ENCODE measurements at places on chromosomes 7 and 10.
A peak's percentile ranks its signal among the peaks of the same experiment; 100 is the strongest.

- DNase-seq = peak; percentile 38
Measured at GRCh38 chr10:5234106-5234860, 37.6 kb downstream of the AKR1C4 start.

GRCh38 chr10:47057471-47057870 is 146.2 kb downstream of the PTPN20 start:
- no peak for DNase-seq

- DNase-seq = no peak
Measured at GRCh38 chr10:110002801-110003523, 4.8 kb upstream of the ADD3 start.

- DNase-seq = no peak
Measured at GRCh38 chr10:13775786-13776775, 189.3 kb downstream of the PRPF18 start.

- no peak for DNase-seq
Measured at GRCh38 chr10:75117995-75118394, 6.5 kb downstream of the SAMD8 start.

GRCh38 chr10:1035201-1035600 is 9.5 kb upstream of the IDI2 start:
- DNase-seq = no peak

- DNase-seq = no peak
Measured at GRCh38 chr10:71326464-71326881, 7.4 kb downstream of the SLC29A3 start.

DNA sequence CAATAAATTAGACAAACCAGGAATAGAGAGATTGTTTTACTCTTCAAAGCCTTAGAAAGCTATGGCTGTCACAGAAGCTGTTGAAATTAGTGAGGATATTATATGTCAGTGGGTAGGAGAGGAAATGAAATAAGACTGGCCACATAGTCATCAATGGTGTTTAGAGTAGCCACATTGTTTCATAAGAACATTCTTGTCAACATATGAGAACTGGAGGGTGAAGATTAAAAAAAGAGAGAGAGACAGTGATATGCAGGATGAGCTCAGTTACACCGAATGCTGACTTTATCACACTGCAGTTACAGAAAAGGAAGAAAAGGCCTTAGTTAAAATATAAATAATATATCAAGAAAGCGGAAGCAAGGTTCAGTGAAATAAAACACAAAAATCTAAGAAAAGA is 412.0 kb downstream of the CNTNAP2 start:
- no peak for DNase-seq

DNA sequence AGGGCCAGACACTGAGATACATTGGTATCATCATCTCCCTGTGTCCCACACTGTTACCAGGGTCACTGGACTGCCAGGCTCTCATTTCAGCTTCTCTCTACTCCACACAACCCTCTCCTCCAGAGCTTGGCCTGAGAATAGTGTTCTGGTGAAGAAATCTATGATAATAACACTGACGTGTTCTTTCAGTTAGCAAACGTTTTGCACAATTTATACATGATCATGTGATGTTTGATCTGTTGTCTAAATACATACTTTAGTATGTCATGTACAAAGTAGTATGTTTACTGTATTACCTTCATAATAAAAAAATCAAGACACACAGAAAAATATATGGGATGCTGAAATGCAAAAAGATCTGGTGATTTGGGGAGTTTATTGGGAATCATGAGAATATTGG is 5.0 kb downstream of the SLC16A9 start:
- DNase-seq = no peak

DNA sequence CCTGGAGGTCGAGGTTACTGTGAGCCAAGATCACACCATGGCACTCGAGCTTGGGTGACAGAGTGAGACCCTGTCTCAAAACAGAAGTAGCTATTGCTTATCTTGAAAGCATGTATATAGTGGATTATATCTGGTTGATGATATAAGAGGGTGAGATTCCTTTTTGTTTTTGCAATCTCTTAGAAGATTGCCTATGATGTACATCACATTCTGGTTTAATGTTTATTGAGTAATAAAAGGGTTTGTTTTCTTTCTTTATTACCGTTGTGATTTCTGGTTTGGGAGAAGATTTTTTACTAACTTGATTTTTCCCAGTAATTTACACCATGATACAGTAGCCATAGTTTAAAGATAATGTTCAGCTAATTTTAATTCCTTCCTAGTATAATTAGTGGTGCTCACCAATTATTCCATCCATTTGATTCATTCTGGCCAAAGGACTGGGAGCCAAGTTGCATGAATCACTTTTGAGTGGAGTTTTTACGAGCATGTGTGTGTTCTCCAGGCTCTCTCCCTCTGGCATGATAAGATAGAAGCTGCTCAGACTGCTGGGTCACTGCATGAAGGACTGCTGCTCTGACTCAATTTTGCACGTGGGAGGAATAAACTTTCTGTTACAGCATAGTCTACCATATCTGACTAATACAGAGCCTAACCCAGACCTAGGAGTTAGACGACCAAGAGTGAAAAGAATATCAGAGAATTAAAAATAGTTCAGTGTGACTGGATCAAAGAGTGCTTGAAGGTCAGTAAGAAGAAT is 13.5 kb upstream of the TSPAN13 start:
- peak; percentile 79 for DNase-seq

DNA sequence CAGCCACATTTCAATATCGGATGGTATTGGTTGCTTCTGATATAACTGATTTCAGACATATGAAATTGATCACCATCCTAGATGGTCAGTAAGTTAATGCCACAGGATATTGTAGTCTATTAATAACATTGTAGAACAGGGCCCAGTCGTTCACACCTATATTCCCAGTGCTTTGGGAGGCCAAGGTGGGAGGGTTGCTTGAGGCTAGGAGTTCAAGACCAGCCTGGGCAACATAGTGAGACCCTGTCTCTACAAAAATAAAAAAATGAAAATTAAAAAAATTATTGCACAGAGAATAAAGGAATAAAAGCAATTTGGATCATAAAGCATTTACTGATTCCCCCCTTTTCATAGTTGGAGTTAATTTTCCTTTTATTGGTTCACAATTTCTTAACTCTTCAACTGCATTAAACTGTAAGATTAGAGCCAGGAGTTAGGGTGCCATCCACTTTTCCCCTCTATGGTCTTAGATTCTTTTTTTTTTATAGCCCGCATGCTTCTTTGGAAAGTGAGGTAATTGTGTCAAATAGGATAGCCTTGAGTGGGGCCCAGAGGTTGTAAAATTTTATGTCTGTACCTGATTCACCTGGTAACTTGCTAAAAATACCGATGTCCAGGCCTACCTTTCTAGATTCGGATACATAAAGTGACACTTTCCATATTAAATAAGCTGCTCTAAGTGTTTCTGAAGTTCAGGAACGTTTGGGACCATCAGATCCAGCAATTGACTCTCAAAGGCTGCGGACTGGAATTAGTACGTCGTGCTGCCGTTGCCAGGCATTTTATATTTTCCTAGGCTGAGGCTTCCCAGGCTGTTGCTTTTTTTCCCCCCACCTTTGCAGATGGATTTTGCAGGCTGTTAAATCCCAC is 24.7 kb downstream of the ADK start:
- no peak for DNase-seq

DNA sequence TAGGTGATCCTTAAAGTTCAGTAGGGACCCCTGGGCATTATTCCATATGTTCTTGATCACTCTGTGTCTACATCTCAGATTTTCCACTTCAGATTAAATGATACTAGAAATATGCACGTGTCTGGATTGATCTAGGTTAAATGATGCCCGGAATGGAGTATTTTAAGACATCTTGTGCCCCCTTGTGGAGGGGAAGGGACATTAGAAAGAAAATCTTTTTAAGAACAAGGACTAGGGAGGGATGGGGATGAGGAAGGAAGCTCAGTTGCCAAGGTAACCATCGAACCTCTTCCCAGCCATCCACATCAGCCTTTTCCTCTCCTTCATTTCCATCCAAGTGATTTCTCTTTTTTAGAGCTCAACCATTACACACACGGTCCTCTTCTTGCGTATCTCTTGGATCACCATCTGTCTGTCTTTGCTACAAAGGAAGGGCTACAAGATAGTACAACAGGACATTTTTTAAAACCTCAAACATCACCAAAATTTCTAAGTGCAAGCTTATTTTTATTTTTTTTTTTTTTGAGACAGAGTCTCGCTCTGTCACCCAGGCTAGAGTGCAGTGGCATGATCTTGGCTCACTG is 40.5 kb downstream of the PRSS2 start:
- DNase-seq = peak; percentile 49

DNA sequence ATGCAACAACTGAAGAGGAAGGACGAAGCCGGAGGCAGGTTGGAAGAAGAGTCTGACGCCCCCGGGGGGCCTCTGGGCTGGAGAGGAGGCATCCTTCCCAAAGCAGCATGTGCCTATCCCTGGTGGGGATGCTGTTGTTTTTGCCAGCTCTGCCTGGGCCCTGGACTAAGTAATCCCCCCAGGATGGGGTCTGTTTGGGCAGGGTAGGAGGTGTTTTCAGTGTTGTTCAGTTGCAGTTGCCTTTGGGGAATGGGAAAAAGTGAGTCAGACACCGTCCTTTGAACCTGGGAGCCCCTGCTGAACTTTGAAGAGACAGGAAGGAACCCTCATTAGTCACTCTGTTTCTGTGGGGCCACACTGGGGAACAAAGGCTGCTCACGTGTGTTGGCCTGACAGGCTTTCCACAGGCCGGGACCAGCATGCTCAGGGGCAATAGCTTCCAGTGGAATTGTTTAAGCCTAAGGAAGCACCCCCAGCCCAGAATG is 35.2 kb upstream of the GDF10 start:
- no peak for DNase-seq

GRCh38 chr10:84204122-84204521 is 9.8 kb downstream of the CDHR1 start:
- DNase-seq = no peak

GRCh38 chr7:111014079-111014478 is 76.8 kb upstream of the LRRN3 start:
- no peak for DNase-seq

GRCh38 chr7:20269726-20270125 is 52.5 kb upstream of the MACC1 start:
- DNase-seq = no peak
